Thoracic aorta (tissue), 2 donors: ENCODE measurements at places on chromosomes 1 and 21.

DNA sequence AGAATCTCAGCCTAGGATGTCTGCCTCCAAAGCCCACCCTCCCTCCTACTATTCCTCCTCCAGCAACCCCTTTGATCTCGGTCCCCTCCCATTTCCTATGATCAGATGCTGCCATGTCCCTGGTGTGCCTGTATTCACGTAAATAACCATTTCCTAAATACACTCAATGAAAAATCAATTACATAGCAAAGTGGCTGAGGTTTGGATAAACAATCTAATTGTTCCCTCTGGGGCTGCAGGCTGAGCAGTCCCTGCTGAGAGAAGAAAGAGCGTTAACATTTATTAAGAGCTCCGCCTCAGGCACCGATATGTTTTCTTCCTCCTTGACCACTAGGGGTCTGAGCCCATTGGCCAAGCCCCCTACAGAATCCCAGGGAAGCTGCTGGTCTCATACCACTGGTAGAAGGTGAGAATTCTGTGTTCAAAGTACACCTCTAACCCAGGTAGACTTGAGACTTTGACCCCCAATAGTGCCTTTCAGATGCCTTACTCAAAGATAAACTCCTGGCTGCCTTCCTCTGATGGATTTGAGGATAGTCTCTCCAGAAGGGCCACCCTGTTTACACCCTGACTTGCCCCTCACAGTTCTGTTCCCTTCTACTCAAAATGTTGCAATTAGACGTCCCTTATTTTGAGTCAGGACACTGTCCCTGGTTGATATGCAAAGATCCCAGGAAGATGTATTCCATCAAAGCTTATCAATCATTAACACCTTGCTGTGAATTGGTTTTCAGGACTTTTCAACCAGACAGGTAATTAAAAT is 33.9 kb upstream of the CAMK1G start:
- DNase-seq: no peak

GRCh38 chr1:79287982-79288381 is 281.5 kb upstream of the ADGRL4 start:
- DNase-seq: no peak

DNA sequence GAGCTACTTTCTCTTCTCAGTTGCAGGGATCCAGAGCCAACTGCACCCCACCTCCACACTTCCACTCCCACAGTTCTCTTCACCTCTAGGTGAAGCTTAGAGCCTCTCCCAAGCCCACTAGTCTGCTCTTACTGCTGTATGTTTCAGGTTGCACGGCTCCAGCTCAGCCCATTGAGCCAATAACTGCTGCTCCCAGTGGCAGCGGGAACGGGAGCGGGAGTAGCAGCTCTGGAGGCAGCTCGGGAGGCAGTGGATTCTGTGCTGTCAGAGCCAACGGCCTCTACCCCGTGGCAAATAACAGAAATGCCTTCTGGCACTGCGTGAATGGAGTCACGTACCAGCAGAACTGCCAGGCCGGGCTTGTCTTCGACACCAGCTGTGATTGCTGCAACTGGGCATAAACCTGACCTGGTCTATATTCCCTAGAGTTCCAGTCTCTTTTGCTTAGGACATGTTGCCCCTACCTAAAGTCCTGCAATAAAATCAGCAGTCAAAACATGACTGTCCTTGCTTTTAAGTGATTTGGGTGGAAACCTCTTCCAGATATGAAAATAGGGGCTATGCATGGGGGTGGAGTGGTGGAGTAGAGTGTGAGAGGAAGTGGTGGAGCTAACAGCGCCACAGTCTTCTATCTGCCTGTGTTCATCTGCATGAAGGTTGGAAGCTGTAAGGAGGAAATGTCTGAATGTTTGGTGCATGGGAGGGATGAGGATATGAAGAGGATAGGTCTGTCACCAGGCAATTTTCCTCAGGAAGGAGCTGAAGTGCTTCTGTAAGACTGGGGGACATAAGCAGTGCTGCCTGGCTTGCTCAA is 29.6 kb downstream of the CHIA start:
- no peak for DNase-seq

DNA sequence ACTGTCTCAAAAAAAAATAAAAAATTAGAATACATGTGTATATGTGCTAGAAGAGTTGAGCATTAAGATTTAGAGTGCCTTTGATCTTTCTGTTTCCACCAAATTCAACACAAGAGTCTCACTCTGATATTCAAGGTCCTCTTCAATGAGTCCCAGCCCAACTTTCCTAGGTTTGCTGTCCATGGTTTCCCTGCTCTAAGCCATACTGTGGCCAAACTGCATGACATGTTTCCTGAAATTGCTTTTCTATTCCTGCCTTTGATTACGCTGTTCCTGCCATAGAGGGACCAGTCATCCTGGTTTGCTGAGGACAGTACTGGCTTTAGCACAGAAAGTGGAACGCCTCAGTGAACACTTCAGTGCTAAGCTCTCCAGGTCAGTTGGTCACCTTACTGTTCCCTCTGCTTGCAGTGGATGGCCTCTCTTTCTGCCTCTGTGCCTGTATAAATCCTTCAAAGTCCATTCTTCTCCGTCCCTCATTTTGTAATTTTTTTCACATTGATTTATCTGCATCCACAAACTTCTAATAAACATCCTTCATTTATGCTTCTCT is 305.9 kb upstream of the PROX1 start:
- DNase-seq: no peak

DNA sequence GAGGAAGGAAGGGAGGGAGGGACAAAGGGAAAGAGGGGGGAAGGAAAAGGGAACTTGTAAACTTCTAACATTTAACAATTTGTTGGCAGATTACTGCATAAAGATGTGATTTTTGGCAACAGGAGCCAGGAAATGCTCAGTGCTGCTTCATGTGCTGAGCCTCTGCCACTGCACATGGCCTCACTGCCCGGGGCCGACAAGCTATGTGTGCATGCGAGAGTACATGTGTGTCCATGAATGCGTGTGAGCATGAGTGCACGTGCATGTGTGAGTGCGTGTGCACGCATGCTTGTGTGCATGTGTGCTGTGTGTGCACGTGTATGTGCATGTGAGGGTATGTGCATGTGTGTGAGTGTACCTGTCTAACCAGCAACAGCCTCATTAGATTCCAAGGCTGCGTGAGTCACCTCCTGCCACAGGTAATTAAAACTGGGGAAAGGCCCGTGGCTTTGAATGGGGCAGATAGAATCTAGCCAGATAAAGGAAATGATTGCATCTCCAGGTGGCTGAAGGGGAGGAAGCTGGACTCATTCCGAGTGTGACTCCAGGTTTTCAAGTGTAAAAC is 41.4 kb upstream of the TSPEAR start:
- DNase-seq: no peak

DNA sequence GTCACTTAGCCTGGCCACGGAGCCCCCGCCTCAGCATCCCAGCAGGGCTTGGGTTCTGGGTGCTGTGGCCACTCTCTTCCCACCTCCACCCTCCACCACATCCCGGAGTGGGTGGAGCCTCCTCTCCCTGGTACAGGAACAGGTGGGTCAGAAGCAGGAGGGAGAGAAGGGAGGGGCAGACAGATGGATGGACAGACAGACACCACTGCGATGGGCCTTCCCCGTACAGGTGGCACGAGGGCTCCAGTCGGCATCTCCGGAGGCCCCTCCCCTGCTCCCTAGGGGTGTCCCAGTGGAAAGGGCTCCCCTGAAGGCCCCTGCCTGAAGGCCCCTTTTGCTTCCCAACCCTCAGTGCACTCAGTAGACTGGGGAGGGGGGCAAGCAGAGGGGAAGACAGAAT is 96.9 kb upstream of the TARDBP start:
- DNase-seq: no peak

DNA sequence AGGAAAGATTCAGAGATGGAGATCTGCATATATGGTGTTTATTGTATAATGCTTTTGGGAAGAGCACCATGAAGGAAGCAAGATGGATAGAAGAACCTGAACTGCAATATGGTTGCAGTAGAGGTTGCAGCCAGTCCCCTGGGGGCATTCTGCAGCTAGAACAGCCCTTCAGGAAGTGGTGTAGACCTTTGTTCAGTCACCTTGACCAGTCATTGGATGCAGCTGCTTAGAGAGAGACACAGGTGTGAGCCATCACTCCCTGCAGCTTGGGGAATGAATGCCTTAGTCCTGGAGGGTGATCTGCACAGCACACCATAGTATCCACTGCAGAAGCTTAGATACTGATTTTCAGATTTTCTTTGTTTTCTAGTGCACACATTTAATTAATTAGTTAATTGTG is 42.3 kb downstream of the NEK7 start:
- DNase-seq: no peak

- no peak for DNase-seq
Measured at GRCh38 chr1:32949519-32949918, 15.1 kb downstream of the RNF19B start.

GRCh38 chr1:18373151-18373550 is 107.6 kb upstream of the KLHDC7A start:
- no peak for DNase-seq

GRCh38 chr1:206932177-206932576 is 10.4 kb upstream of the FCMR start:
- no peak for DNase-seq

- no peak for DNase-seq
Measured at GRCh38 chr1:17717594-17718535, 37.3 kb upstream of the ACTL8 start.

DNA sequence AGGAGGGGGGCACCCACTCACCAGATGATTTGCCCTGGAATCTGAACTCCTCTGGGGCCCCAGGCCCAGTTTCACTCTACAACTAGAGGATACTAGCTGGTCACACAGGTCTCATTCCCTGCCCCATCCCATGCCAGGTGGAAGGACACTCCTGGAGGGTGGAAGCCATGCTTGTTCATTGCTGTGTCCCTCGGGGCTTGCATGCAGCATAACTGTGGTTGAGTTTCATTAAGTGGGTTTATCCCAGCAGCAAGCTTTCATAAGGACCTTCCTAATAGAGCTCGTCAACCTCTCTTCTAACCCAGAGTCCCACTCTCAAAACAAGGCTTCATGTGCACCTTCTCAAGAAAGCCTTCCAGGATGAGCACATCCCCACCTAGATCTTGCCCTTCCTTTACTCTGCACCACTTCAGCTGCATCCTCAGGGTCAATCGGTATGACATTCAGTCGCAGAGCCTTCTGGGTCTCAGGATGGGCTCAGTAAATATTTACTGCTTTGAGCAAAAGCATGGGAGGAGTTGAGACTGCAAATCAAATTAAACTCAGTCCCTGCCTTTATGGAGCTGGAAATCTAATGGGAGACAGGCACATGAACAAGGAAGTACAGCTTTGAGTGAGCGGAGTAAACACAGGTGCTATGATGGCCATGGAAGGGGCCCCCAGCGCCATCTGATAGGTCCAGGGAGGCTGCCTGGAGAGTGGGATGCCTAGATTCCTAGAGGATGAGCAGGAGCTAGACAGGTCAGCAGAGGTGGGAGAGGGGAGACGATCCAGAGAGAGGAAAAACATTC is 32.3 kb downstream of the LAMB3 start:
- no peak for DNase-seq

GRCh38 chr1:46747683-46748288 is 28.9 kb upstream of the EFCAB14 start:
- DNase-seq: no peak

DNA sequence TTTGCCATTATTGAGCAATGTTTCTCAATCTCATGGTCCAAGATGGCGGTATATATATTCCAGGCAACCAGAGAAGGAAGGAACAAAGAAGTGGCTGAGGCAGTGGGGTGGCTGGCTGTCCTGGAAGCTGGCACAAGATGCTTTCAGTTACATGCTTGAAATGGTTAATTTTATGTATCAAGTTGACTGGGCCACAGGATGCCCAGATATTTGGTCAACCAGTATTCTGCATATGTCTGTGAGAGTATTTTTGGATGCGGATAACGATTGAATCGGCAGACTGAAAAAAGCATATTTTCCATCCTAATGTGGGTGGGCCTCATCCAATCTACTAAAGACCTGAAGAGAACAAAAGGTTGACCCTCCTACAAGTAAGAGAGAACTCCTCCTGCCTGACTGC is 55.2 kb downstream of the MAP3K7CL start:
- no peak for DNase-seq

DNA sequence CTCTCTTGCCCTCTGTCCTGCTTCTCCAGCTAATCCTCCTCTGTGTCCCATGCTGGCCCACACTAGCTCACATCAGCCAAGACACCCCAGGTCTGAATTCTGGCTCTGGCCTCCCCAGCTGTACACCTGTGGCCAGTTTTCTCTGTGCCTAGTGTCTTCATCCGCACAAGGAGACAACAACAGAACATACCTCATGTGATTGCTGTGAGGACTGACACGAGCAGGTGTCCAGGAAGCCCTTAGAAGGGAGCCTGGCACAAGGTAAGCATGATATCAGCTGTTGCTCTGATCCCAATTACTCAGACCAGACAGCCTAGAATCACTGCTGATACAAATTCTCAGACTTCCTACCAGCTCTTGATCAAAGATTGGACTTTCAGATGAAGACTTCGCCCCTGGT is 71.2 kb upstream of the GJB5 start:
- no peak for DNase-seq

DNA sequence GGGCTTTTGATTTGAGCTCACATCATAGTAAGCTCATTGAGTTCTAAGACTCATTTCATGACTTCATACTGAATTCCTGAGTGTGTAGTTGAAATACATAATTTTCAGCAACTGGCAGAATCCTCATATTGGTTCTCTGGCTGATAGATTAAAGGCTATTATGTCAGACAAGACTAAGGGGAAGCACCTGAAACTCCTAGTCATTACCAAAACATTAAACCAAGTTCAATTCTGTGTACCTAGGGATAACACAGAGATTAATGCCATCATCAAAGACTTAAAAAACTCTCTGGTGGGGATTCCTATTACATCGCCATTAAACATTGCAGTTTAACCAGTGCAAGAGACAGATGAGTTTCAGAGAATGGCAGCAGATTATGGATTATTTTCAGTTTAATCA is 339.1 kb downstream of the PTPRC start:
- no peak for DNase-seq

- no peak for DNase-seq
Measured at GRCh38 chr1:25779894-25780293, 20.1 kb upstream of the SELENON start.

GRCh38 chr1:15245593-15246360 is 1.2 kb upstream of the FHAD1 start:
- DNase-seq: no peak

GRCh38 chr21:16913010-16913409 is 599.8 kb upstream of the CXADR start:
- no peak for DNase-seq

DNA sequence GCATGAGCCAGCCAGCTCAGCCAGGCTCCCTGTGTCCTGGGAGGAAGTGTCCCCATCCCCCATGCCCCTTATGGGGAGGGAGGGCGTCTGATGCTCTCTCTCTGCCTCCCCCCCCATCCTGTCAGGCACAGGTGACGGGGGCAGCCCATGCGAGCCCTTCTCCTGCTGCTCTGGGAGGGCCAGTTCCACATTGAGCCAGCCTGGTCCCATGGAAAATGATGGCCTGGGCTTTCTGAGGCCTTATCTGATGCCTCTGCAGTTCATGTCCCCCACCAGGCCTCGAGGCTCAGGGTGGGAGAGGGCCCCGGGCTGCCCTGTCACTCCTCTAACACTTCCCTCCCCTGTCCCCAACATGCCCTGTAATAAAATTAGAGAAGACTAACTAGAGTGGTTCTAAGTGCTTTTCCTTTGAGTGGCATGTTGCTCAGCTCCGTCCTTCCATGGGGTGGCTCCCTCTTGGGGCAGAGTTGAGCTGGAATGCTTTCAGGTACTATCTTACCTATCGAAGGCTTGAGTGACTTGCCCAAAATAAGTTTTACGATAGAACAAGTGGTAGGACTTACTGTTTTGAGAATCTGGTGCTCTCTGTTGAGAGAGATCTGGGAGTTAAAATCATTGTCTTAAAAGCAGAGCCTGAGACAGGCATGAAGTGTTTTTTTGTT is 1.8 kb upstream of the MTFR1L start:
- DNase-seq: no peak
